ENCODE measurements at places on chromosomes 6 and 20. TPM values are rescaled to one million over a fixed set of nuclear protein-coding genes. Genes with fewer than 3 reads are reported as not detected.

SIRPD gene
- total RNA-seq, result 1.9 TPM

DNA sequence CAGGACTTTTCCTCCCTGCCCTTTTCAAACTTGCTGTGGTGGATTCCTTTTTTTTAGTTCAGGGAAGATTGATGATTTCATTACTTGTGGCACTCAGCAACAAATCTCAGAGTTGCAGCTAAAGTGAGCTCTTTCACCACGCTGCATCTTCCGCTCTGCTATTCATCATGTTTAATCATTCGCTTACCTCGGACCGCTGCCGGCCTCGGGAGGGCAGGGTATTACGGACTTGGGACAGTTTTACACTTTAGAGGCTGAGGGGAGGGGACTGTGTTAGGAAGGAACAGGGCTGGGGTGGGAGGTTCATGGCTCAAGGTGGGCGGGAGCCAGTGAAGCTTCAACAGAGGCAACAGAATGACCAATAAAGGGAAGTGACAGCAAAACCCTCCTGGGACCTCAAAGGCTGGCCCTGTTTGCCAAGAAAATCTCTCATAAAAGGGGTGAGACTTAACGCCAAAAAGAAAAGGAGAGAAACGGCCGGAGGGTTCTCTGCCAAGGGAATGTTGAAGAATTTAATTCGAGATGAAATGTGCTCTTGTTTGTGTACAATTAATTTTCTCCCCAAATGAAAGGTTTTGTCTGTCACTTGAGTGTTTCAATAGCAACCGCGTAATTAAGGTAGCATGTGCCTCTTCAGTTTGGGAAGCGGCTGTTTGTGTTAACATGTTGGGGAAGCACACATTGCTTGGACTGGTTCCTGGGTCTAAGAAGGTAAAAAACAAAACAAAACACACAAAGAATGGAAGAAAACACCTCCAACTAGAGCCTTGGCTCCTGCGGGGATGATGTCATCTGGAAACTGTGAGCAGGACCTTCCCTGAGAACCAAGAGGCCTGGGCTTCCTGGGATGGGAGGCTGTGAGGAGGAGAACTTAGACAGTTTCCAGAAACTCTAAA, 72.5 kb upstream of the SULF2 start:
- DNase-seq, result peak; percentile 37

DNA sequence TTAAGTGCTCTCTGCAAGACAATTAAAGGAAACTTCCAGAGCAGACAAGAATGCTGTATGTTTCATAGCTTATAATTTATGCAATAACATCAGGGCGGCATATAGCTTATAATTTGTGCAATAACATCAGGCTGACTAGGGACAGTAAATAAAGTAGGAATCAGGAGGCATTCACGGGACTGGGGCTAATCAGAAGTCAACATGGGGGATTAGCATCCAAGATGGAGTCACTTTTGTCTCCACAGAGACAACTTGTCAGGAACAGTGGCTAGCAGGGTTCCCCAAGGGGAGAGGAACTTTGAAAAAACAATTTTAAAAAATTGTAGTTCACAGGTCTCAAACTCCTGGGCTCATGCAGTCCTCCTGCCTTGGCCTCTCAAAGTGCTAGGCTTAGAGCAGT, 3.3 kb upstream of the ZNF341 start:
- no peak for DNase-seq

- no peak for DNase-seq
Measured at GRCh38 chr6:124792386-124792785, 169.9 kb upstream of the RNF217 start.

ADGRG6 gene
- total RNA-seq, result 13.5 TPM
